ENCODE measurements at places on chromosomes 6 and 20.

DNA sequence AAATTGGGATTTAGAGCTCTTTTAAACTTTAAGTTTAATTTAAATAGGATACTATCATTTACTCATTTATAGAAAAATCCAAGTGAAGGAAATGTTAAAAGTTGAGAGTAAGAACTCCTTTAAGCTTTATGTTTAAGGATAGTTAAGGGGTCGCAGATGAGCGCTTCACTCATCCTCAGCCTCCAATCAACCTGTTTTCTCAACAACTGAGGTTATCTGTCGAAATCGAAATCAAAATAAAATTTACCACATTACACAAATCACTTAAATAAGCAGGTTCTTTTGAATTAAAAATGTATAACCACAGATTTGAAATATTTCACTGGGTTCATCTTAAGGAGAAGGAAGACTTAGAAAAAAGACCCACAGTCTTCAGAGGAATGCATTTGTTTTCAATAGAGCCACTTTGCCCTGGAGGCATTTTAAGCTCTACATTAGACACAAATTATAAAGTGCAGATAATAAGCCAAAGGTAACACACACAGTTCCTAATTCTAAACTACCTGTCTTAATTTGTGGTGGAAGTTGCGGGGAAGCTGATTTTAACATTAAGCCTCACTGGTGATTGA, 5.5 kb downstream of the PAX1 start:
- DNase-seq, result no peak

- DNase-seq, result no peak
Observed at GRCh38 chr20:23118144-23118543, 32.0 kb upstream of the CD93 start.

DNA sequence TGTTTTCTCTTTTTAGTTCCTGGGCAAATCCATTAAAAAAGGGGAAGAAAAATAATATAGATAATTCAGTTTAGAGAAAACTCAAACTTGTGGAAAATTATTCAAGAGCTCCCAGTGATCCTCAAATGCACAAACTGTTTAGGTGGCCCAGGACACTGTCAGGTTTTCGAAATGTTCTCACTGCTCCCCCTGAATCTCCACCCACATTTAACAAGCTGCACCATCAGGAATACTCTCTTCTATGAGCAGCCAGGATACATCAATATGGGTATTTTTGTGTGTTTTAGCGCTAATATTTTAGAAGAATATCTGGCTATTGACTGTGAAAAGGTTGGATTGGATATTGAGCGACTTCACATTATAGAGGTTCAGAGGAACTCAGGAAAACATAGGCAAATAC, 43.9 kb downstream of the OR2B2 start:
- no peak for DNase-seq

GRCh38 chr20:19893356-19893755, 123.8 kb upstream of the NAA20 start:
- DNase-seq, result no peak

- no peak for DNase-seq
Observed at GRCh38 chr6:156970595-156971112, 193.5 kb downstream of the ARID1B start.

GRCh38 chr20:41300383-41300782, 17.1 kb downstream of the ZHX3 start:
- no peak for DNase-seq

DNA sequence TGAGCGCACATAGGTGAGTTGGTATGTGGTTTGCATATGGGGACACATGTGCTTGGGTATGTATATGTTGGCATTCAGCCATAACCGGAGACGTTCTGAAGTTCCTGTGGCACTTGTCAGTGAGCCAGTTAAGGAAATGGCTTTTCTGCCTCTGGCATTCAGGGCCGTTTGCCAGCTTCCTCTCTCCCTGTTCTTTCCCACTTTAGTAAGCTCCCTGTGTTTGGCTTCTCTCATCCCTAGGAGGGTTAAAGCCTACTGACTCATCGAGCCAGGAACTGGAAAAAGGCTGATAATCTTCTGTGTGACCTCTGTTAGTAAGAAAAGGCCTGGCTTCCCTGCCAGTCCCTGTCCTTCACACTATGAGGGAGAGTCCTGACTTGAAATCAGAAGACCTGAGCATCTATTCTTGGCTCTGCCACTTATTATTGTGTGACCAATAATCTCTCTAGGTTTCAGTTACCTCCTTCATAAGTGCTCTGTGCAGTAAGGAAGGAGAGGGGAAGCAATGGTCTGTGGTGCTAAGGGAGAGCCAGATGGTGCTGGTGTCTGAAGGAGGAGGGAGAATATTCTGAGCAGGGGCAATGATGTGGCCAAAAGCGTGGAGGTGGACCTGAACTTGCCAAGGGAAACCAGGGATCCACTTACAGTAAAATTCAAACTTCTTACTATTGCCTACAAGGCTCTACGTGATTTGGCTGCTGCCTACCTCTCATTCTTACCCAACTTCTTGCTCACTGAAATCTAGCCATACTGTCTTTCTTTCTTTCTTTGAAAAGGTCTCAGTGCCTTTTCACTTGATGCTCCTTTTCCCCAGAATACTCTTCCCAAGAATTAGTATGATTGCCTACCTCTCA, 31.4 kb downstream of the ACSS2 start:
- DNase-seq, result no peak

- DNase-seq, result no peak
Observed at GRCh38 chr20:52011093-52011492, 180.5 kb downstream of the ZFP64 start.

GRCh38 chr20:2691127-2691526, 1.5 kb upstream of the EBF4 start:
- DNase-seq, result no peak
